ENCODE measurements at places on chromosomes 7 and 10.

DNA sequence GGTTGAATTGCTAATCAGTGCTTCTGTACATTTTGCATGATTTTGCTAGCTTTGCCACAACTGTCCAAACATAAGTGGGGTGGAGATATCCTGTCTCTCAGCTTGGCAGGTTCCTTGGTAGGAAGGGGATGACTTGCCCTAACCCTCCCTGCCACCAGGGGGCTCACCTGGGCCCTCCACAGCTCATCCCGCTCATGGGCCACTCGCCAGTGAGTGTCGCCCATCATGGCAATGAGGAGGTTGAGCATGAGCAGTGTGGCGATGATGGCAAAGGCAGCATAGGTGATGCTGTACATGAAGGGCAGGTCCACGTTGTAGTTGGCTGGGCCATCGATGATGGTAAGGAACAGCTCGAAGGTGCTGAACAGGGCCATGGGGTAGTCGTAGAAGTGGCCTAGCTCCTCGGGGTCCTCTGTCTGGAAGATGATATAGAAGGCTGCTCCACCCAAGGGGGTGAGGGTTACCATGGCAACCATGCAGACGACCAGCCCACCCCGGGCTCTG, 12.2 kb downstream of the TRPV6 start:
- peak; percentile 53 for DNase-seq

GRCh38 chr7:129855234-129855673, 97.5 kb downstream of the UBE2H start:
- no peak for DNase-seq

DNA sequence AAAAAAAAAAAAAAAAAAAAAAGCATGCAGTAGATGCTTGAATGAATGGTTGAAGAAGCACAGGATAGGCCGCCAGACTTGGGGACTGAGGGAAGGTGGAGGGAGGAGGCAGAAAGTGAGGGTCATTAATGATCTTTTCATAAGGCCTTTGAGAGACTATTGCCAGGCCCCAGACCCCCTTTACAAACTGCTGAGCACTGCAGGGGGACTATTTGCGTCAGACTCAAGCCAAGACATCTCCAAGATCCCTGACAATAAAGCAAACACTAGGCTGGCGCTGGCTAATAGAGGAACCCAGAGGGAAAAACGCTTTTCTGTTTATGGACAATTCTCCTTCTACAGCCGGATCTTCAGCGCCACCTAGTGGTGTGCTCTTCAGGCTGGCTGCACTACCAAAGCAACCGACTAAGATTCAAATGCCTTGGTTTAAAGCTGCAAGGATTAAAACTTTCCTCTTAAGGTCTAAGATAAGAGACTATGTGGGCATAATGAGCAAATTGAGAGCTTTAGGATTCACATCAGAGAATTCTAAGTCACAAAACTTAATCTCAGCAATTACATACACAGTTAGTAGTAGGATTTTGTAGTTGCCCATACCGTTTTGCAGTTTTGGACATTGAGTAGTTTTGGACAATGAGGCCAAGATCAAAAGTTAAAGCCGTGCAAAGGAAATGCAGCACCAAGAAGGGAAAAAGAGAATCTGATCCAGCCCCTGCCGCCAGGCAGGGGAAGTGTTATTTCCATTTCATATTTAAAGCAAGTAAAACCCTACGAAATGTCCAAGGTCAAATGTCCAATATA, 17.9 kb upstream of the AGK start:
- peak; percentile 69 for DNase-seq

DNA sequence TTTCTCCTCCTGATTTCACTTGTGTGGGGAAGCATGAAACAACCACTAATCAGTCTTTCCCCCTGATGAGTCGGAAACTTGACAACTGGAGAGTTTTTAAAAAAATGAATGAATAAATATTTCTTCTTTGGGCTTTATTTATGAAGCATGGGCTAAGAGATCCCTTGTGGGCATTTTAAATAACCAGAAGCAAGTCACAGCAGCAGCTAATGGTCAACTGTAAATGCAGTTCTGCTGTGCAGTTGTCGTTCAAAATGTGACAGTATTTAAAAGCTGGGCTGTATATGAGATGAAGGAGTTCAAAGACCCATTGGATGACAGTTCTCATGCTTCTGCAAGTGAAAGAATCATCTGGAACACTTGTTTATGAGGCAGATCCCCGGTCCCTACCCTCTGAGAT, 54.1 kb downstream of the STEAP1B start:
- DNase-seq, result no peak

Data from left forelimb (tissue), 1 donor.